ENCODE measurements at places on chromosomes 6 and 20. TPM values are rescaled to one million over a fixed set of nuclear protein-coding genes. Genes with fewer than 3 reads are reported as not detected.

Gene KCNS1
- total RNA-seq, result 2.4 TPM

Gene TMEM63B
- total RNA-seq, result 13.0 TPM

Gene GRIK2
- total RNA-seq, result 0.44 TPM

Gene SPATA25
- total RNA-seq, result 1.7 TPM

Gene ANKRD66
- not detected for total RNA-seq

Gene PAQR8
- total RNA-seq, result 4.7 TPM

Gene ARMC2
- 3.0 TPM for total RNA-seq

Gene PRR18
- total RNA-seq, result not detected

Gene DEF6
- total RNA-seq, result 0.50 TPM
